ENCODE measurements at places on chromosomes 7 and 10.

DNA sequence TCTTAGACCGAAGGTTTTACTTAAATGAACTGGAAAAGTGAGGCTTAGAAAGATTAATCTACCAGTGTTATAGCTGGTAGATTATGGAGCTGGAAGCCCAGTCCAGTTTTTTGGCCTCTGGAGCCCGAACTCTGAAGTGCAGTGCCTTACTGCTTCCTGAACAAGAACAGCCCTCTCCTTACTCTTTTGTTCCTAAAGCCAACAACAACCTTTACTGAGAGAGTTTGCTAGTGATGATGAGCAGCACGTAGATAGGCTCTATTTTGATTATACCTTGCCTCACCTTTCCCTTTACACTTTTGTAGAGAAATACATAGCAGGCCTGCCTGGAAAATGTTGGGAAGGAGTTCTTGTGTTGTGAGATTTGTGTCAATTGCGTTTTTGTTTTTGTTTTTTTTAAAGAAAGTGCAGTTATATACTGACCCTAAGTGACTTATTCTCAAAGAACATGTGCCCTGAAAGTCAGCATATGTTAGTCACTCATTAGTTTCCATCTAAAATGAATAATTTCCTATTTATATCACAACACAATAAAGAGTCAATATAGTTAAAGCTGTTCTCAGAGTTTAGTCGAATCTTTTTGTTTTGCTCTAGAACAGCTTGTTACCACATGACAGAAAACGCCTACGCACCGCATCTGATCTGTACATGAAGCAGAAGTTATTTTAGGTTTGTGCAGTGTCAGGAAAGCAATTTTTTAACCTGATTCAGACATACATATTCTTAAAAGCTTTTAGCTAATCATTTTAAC is 33.0 kb downstream of the PLEKHA1 start:
- no peak for DNase-seq

- DNase-seq, result no peak
These were observed 92.4 kb downstream of the SEMA3A start for GRCh38 chr7:84102213-84102612.

GRCh38 chr7:54339073-54339472 is 203.1 kb upstream of the VSTM2A start:
- DNase-seq, result no peak

- DNase-seq, result peak; percentile 42
These were observed 776 bp downstream of the PEX1 start for GRCh38 chr7:92527300-92528187.

- no peak for DNase-seq
These were observed 34.3 kb downstream of the FAM53B start for GRCh38 chr10:124709861-124710260.

DNA sequence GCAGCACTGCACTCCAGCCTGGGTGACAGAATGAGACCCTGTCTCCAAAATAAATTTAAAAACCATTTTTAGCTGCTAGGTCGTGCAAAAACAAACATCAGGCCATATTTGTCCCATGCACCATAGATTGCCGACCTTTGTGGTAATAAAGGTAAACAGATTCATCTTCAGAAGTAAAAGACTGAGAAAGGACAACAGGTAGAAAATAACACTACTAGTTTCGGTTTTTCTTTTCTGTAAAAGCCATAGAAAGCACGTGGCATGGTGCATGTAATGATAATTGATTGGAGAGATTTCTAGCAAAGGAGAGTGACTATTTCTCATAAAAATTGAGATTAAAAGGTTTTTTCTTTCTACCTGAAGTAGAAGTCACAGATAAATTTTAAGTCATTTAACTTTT is 93.9 kb downstream of the DNAH11 start:
- DNase-seq, result no peak
